ENCODE measurements at places on chromosomes 5 and 9. TPM values are rescaled to one million over a fixed set of nuclear protein-coding genes. Genes with fewer than 3 reads are reported as not detected.

PCDHB9 gene
- 3.1 TPM for total RNA-seq

DNA sequence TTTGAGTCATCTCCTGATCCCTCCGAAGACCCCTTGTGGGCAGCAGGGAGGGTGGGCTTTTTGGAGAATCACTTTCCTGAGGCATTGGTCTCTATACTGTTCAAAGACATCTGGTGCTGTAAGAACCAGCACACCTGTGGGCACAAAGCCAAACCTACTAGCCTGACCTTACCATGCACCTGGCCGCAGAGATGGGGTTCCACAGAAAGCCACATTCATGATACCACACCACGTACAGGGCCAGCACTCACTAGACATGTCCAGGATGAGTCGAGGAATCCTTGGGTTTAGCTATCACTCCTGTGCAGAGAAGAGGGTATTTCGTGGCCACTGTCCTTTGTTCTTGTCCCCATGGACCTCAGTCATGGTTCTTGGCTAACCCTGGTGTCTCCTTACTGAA is 203.4 kb downstream of the CACNA1B start:
- no peak overlapping the region for H3K27ac ChIP-seq
- no peak for DNase-seq
- H3K4me1 ChIP-seq = no peaks in the 10 kb centered on the region
- no peaks in the 10 kb centered on the region for H3K27me3 ChIP-seq

FRMD3 gene
- 1.3 TPM for total RNA-seq

DNA sequence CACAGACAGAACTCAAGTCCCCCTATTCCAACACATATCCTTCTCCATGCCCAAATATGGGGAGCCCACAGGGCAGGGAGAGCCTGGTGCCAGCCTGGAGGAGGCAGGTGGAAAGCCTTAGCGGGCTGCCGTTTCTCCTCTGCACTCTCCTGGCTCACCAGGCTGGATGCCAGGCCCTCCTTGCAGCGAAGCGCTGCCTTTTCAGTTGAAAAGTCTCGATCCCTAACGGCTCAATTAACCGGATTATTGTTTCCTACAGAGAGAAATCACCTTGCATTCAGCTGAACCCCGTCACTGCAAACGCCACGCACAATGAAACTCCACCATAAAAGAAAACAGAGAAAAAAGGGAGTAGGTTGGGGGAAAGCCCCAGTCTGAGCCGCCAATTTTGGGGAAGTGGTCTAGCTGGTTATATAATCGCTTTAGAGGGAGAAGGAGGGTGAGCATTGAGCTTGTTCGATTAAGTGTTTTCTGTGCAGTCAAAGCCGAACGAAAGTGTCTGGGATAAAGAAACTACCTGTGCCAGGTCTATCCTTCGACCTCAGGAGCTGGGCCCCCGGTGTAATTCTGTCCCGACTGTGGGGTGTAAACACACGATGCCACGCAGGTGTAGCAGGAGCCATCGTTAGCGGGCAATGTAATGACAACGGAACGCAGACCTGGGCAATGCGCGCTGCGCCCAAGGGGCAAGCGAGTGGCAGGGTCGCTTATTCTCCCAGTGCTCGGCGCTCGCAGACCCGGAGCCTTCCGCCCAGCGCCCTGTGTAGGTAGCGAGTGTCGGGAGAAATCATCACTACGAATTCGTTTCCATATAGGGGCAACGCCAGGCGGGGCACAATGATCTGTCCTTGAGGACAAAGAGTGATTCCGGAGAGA is 3.8 kb downstream of the BARHL1 start:
- H3K36me3 ChIP-seq = no peaks in the 10 kb centered on the region
- peaks cover 14% of the 10 kb centered on the region for H3K4me1 ChIP-seq
- no peak for DNase-seq
- H3K27me3 ChIP-seq = peaks cover 69% of the 10 kb centered on the region

PRDM12 gene
- total RNA-seq = 0.23 TPM
